AG20443 (cell line): ENCODE measurements at places on chromosomes 6 and 20.

- no peak for DNase-seq
These were observed 15.2 kb upstream of the SIRT5 start for GRCh38 chr6:13559251-13559650.

GRCh38 chr6:6886171-6886885 lies 221.4 kb upstream of the RREB1 start:
- DNase-seq = no peak

DNA sequence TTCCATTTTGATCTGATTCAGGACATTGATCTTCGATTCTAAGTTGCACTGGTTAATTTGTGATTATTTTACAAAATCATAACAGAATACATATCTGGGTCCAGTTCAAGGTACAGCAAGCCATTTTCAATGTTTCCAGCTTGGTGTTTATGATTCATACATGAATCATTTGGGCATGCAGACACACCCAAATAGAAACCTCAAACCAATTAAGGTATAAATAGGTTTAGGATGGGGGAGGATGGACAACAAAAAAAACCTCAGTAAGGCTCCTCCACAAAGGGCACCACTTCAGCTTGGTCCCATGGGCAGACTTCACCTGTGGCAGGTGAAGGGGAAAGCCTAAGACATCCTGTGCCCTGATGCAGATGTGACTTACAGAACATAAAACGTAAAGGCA lies 192.7 kb downstream of the KHDC1L start:
- peak; percentile 37 for DNase-seq

GRCh38 chr6:163835439-163836171 lies 421.1 kb downstream of the QKI start:
- no peak for DNase-seq

DNA sequence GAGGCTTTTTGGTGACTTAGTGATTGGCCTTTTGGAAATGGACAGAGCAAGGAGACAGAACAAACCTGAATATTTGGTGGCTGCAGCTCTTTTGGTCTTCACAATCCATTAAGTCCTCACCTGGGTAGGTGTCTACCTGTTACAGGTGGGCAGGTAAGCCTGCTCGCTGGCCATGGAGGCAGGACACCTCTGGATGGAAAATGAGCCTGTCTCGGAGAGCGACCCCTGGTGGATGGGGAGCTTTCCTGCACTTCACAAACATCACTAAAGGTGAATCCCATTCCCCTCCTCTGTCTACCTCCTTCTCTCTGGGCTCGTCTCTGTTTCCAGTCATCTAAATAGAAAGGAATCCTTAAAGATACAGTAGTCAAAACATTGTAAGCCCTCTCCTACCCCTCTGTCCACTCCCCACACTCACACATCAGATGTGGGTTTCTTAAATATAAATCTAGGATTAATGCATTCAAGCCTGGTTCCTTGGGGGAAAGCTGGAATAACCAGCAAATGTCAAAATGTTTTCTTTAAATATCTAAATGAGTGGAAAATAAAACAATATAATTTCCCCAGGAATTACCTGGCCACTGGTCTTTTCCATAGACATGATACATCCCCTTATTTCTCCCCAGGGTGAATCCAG lies 304.9 kb downstream of the CDH26 start:
- DNase-seq = no peak

- no peak for DNase-seq
These were observed 407.1 kb downstream of the GRIK2 start for GRCh38 chr6:101800598-101800997.
